ENCODE measurements at places on chromosomes 13 and 19.

- no peak for DNase-seq
Measured at GRCh38 chr13:45481688-45482087, 16.9 kb downstream of the COG3 start.

- no peak for DNase-seq
Measured at GRCh38 chr13:43728421-43728820, 58.4 kb downstream of the ENOX1 start.

DNA sequence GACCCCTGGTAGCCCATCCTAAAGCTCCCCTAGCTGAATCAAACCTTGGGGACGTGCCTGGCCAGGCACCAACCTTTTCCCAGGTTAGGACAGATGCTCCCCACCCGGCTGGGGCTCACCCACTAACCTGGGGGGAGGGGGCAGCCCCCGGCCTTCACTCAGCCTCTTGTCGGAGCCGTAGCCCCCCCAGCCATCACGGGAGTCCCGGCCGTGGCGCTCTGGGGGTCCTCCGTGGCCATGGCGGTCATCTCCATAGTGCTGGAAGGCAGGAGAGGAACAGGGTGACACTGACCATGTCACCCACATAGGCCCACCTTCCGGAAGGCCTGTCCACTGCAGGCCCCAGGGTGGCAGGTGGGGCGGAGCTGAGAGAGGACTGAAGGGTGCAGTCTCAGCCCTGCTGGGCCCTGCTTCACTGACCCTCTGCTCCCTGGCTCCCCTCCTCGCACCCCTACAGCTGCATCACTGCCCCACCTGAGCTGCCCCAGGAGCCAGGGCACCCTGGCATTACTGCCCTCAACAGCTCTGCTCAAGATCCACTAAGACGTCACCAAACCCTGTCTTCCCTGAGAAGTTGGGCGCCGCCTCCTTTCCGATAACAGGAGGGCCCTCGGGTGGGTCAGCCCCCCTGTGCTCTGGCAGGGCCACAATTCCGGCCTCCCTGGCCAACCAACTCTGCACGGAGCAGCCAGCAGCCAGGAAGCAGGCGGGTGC is 22.6 kb upstream of the TINCR start:
- DNase-seq: no peak

DNA sequence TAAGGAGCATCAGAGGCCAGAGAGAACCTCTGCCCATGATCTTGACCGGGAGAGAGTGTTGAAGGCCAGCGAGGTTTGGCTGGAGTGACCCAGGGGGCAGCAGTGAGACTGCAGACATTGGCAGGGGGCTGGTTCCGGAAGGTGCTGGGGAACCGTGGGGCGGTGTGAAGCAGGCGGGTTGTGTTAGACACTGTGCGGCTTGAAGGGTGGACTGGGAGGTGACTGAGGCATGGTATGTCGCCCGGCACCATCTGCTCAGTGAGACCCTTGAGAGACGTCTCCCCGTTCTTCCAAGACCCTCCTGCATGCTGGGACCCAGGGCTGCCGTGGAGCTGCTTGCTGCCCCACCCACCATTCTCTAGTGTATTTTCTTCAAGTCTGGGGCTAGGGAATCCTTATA is 24.6 kb downstream of the CARM1 start:
- DNase-seq: peak; percentile 64

- no peak for DNase-seq
Measured at GRCh38 chr13:50923272-50923671, 13.7 kb downstream of the RNASEH2B start.

DNA sequence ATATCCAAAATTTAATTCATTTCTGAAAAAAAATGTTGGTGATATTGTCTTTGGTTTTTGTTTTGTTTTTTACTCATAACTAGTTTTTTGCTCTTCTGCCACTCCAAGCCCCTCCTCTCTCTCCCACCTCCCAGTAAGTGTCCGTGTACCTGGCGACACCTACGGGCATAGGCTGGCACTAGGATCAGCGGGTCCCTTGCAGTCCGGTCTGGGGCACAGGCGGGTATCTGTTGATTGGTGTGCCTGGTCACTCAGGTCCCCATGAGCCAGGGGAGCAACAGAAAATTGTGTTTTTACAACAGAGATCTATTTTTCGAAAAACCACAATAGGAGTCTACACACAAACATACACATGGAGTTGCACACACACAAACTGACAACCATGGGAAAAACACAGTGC is 104.8 kb downstream of the ZIC5 start:
- DNase-seq: no peak

- no peak for DNase-seq
Measured at GRCh38 chr13:32587811-32588170, 1.5 kb downstream of the PDS5B start.

GRCh38 chr19:44988896-44989556 is 12.2 kb upstream of the RELB start:
- DNase-seq: peak; percentile 86

- no peak for DNase-seq
Measured at GRCh38 chr13:106701771-106702341, 133.9 kb upstream of the ARGLU1 start.

- peak; percentile 69 for DNase-seq
Measured at GRCh38 chr19:41377977-41378709, 1.8 kb downstream of the TMEM91 start.

DNA sequence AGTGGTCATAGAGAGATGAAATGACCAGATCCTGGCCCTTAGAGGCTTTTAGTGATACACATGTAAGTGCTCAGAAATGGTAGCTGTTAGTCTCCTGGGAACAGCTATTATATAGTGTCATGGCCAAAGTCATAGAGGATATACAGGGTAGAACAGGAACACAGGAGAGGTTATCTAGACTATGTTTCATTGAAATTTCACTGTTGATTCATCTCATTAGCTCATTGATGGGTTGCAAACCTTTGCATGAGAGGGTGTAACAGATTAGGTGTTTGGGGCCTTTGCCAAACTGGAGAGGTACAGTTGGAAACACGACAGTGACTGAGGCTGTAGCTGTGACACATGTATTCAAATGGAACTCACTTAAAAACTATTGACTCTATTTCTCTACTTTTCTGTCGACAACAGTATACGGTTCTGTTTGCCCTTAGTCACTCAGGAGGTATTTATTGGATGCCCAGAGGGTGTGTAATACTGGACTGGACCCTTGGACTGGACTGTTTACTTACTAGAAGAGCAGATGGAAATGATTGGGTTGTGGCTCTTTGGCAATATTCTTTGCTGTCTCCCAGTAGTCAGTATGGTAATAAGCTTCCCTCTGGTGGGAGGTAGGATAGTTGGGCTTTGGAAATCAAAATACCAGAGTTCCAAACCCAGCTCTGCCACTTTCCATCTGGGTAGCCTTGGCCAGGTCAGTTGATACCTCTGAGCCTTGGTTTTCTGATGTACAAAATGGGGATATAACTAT is 29.8 kb downstream of the ARHGAP35 start:
- DNase-seq: no peak

GRCh38 chr13:29513981-29514719 is 81.3 kb downstream of the SLC7A1 start:
- DNase-seq: no peak

DNA sequence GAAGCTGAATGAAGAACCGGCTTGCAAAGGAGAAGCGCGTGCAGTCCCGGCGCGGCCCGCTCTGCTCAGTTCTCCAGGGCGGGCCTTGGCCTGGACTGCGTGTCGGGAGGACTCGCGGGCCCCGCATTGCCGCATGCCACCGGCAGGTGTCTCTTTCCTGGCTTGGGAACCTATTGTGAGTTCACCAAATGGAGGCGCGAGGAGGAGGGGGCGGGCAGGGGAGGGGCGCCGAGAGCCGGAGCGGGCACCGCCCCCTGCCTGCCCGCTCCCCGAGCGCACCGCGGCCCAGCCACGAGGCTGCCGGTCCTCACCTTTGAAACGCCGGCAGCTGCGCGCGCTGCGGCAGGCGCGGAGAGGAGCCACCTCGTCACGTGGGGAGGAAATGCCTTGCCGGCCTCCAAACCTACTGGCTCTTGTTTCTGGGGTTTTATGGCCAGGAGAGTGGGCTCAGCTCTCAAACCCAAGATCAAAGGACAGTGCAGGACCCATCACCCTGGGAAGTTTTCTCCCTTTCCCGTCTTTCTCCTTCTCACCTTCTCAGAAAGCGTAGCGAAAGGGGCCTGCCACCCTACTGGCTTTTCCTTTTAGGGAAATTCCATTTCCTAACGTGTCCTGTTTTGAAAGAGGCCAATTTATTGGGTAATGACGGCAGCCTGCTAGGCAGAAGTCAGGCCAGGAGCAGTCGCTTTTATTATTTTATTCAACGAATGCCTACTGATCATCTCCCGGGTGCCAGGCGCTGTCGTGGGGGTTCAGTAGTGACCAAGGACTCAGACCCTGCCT is 13.8 kb upstream of the UBE2L5 start:
- DNase-seq: peak; percentile 98

DNA sequence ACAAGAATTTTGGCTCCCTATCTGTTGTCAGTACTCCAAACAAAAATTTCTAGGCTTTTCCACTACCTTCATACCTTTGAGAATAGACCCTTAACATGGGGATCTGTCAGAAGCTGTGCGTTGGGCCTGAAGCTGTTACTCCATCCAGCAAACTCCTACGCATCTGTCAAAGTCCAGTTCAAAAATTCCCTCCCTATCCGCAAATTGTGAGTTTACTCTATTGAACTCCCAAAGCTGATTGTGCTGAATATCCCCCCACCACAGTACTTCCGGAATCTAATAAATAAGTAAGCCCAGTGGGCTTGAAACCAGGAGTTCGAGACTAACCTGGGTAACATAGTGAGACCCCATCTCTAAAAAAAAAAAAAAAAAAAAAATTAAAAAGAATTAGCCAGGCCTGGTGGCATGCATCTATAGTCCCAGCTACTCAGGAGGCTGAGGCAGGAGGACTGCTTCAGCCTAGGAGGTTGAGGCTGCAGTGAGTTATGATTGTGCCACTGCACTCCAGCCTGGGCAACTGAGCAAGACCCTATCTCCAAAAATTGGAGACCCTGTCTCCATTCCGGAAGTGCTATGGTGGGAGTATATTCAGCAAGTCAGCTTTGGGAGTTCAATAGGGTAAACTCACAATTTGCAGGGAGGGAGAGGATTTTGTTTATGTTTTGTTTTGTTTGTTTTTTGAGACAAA is 930 bp upstream of the FBN3 start:
- DNase-seq: no peak

DNA sequence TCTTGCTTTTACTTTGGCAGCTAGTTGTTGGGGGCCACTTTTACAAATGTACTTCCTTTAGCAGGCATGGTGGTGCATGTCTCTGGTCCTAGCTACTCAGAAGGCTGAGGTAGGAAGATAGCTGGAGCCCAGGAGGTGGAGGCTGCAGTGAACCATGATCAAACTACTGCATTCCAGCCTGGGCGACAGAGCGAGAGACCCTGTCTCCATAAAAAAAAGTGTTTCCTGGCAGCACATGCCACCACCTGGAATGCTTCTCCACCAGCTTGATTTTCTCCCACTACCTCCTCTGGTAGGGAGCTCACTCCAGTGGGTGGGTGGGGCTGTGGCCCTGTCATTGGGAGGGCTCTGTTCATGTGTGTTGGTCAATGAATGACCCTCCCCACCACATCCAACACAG is 12.5 kb downstream of the FZR1 start:
- DNase-seq: no peak

GRCh38 chr19:56660381-56661107 is 11.0 kb downstream of the ZNF835 start:
- no peak for DNase-seq

DNA sequence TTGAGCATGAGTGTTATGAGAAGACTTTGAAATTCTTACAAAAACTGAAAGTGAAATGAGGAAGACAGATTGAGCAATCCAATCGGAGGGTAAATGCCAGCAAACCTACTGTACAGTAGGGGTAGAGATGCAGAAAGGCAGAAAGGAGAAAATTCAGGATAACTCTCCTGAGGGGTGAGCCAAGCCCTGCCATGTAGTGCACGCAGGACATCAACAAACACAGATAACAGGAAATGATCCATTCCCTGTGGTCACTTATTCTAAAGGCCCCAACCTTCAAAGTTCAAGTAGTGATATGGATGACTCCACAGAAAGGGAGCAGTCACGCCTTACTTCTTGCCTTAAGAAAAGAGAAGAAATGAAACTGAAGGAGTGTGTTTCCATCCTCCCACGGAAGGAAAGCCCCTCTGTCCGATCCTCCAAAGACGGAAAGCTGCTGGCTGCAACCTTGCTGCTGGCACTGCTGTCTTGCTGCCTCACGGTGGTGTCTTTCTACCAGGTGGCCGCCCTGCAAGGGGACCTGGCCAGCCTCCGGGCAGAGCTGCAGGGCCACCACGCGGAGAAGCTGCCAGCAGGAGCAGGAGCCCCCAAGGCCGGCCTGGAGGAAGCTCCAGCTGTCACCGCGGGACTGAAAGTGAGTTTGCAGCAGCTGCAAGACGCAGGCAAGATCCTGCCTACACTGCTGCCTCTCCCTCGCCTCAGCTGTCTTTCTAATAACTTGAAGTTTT is at the start of gene TNFSF13B:
Gene TNFSF13B (plus strand): TSS at position 118 of the 728 bp plus-strand sequence. CDS start 178 bp downstream, at position 296.
- peak; percentile 62 for DNase-seq

GRCh38 chr13:40200273-40200978 is 466.0 kb downstream of the FOXO1 start:
- DNase-seq: no peak

GRCh38 chr19:7492558-7492957 is 3.7 kb upstream of the PEX11G start:
- no peak for DNase-seq

- no peak for DNase-seq
Measured at GRCh38 chr13:80462567-80462966, 121.6 kb upstream of the SPRY2 start.

GRCh38 chr13:106262886-106263285 is 272.6 kb downstream of the EFNB2 start:
- DNase-seq: no peak

DNA sequence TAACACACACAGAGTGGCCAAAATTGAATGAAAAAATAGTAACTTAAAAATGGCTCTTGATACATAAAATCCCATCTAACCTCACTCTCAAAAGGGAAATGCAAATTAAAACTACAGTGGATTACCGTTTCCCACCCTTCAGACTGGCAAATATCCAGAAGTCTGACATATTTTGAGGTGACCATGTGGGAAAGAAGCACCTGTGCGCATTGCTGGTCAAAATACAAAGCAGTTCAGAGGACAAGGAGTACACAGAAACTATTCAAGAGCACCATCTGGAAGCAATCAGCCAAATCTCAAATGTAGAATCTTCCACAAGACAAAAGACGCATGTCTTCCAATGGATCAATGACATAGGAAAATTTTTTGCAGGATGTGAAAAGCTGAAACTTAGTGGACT is 23.2 kb downstream of the NALCN start:
- DNase-seq: no peak

DNA sequence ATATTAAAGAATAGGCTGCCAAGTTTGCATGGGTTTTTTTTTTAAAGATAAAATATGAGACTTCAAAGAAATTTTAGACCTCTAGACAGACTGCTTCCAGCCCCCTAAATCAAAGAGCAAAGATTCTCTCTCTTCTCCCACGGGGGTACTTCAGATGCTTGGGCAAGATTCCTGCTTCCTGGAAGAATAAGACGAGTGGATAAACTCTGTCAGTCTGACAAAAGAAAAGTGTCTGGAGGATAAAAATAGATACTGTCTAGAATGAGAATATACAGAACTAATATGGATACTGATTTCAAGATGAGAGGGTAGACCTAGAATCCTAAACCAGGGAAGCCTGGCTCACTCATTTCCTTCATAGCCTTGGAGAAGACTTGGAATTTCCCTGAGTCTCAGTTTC is 435.1 kb downstream of the FOXO1 start:
- no peak for DNase-seq
